ENCODE measurements at places on chromosomes 4 and X.

GRCh38 chr4:48031802-48032525 lies 15.4 kb downstream of the NIPAL1 start:
- no peak for DNase-seq

DNA sequence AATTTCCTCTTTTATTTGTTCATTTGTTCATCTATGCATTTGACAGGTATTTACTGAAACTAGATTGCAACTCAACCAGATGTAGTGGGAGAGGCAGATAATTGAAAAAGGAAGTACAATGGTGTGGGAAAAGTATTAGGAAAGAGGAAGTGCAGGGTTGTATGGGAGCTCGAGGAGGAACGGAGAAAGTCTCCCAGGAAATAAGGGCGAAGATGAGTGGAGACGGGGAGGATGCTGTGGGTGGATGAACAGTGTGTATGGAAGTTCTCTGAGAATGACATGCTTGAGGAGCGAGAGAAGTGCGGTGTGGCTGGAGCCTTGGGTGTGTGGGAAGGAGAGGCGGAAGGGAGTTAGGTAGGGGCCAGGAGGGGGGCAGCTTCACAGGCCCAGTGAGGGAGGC lies 87.5 kb upstream of the DHX15 start:
- no peak for DNase-seq

DNA sequence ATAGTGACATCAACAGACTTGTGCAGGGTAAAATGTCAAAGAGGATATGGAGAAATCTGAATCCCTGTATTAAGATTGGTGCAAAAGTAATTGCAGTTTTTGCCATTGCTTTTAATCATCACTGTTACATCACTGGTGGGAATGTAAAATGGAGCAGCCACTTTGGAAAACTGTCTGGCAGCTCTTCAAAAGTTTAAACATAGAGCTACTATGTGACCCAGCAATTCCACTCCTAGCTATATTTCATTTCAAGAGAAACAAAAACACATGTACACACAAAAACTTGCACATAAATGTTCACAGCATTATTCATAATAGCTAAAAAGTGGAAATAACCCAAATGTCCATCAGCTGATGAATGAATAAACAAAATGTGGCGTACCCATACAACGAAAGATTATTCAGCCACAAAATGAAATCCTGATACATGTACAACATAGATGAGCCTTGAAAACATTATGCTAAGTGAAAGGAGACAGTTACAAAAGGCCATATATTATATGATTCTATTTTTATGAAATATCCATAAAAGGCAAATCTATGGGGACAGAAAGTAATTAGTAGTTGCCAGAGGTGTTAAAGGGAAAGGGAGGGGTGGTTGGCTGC lies 106.4 kb downstream of the AMELX start:
- no peak for DNase-seq

GRCh38 chrX:132842460-132843238 lies 115.8 kb downstream of the HS6ST2 start:
- DNase-seq = no peak

DNA sequence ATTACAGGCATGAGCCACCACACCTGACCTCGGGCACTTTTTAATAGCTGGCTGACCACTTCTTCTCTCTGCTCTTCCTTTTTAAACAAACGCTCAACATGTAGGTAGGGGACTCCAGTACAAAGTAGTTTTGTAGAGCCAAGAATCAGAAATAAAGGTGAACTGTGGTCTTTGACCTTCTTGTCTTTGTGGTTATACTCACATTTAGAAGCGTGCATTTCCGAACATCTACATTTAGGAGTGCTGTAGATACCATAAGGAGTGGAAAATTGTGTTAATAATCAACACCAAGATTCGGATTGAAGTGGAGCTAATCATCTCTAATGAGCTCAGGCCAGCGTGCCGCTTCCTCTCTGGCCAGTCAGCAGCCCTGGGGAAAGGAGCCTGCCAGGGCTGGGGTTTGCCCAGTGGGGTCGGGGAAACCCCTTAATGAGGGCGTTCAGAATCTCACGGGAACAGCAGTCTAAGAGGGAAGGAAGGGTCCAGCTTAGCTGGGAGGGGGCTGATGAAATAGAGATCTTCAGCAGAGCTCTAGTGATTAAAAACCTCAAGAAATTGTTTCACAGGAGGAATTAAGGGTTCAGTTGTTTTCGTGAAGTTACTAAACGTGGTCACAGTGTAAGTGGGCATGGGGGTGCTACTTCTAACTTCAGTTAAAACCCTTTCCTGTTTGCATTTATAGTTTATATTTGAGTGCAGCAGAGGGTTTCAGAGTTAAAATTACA lies 81.2 kb downstream of the GAB1 start:
- no peak for DNase-seq

- DNase-seq = no peak
These were observed 951 bp downstream of the SH3BP2 start for GRCh38 chr4:2793586-2794485.

DNA sequence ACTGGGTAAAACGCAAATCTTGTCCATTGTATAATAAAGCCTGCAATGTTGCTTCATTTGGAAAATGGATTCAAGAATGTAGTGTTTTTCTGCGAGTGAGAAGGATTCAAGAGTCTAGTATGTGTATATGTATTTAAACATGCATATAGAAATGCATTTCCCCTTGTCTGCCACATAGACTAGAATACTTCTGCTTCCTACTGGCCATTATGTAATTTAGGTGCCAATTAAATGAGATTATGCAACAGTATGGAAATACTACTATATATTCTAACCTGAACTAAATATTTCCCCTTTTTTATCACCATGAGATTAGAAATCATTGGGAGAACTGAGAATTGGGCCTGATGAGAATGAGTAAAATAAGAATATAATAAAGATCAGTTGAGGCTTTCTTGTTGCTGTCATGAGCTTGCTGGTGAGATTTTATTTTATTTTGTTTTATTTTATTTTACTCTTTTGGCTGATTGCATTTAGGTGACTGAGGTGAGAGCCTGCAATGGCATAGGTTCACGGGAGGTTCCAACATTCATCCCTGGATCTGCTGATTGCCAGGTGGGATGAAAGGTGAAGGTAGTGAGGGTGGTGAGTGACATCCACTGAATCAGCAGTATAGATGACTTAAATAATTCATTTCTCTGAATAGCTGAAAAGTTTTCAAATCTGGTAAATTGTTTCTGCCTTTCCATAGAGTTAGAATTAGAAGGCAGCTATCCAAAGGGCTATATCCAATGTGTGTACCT lies 95.6 kb upstream of the SLC4A4 start:
- no peak for DNase-seq

Measured in NCI-H2081 (cell line).